Esophagus mucosa (tissue), 1 donor: ENCODE measurements at places on chromosomes 12 and 14. TPM values are rescaled to one million over a fixed set of nuclear protein-coding genes. Genes with fewer than 3 reads are reported as not detected.

Gene HOXC6
- 1.6 TPM for total RNA-seq

Gene RAPGEF3
- 16.5 TPM for total RNA-seq

Gene COPS7A
- 54.3 TPM for total RNA-seq

Gene PSMC6
- 66.8 TPM for total RNA-seq

Gene OR6C3
- total RNA-seq, result not detected
